ENCODE measurements at places on chromosomes 16 and 17.
A peak's percentile ranks its signal among the peaks of the same experiment; 100 is the strongest.

DNA sequence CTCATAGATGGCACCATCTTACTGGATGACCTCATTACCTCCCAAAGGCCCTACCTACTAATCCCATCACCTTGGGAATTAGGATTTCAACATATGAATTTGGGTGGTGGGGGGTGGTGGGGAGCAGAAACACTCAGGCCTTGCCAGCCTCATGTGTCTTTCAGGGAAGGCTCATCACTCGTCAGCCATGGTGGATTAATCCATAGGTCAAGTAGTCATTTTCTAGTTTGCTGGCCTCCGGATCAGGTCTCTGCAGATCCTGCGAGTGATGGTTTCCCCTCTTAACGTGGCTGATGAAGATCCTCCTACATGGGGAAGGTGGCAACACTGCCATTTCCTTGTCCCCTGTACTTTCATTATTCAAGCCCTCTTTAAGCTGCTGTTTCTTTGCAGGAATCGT, 101.1 kb downstream of the CLEC16A start:
- peaks cover 52% of the 10 kb centered on the region for H3K4me1 ChIP-seq
- no peak for DNase-seq
- H3K27me3 ChIP-seq: no peaks in the 10 kb centered on the region
- H3K27ac ChIP-seq: no peak overlapping the region

DNA sequence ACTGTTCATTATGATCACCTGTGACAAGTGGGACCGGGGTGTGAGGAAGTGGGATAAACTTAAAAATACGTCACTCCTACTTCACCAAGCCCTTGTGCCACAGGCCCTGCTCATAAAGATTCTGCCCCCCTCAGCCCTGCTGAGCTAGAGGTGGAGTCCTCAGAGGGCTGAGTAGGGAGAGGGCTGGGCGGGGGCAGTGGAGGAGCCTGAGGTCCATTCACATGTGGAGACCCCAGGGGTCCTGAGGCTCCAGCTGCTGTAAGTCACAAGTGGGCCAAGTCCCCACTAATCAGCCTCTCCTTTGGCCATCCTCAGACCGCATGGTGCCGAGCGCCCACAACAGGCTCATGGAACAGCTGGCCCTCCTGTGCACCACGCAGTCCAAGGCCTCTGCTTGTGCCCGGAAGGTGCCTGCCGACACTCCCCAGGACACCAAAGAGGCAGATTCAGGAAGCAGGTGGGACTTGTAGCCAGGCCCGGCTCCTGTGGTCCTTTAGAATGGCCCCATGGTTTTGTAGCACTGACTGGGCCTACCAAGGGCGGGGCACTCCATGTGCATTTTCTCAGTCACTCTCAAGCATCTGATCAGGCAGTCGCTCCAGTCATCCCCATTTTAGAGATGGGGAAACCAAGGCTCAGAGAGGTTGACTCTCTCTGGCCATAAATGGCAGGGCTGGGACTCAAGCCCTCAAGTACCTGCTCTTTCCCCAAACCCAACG, 10.4 kb downstream of the DNAAF8 start:
- H3K4me1 ChIP-seq: peaks cover 27% of the 10 kb centered on the region
- H3K4me3 ChIP-seq: no peak overlapping the region
- peaks cover 19% of the 10 kb centered on the region for H3K27me3 ChIP-seq
- H3K36me3 ChIP-seq: no peaks in the 10 kb centered on the region
- no peak for DNase-seq
- H3K27ac ChIP-seq: no peak overlapping the region

DNA sequence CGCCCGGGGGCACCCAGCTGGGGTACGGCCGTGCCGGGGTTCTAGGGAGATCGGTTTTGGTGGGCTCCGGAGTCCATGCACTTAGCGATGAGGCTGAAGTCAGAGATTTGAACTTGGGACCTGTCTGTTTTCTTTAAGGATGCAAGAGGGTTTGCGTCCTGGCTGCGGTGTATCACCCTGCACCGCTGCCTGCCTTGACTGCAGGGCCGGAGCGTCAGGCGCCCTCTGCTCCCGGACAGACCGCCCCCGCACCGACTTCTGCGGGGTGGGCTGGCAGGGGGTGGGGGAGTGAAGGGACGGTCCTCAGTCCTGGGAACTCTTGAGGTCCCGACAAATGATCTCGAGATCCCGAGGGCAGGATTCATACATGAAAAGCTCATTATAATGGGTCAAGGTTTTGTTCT, 701 bp downstream of the PDP2 start:
- peaks cover 46% of the 10 kb centered on the region for H3K4me1 ChIP-seq
- H3K4me3 ChIP-seq: peak overlapping the region; percentile 99
- H3K27me3 ChIP-seq: peaks cover 6% of the 10 kb centered on the region
- no peak overlapping the region for H3K27ac ChIP-seq

DNA sequence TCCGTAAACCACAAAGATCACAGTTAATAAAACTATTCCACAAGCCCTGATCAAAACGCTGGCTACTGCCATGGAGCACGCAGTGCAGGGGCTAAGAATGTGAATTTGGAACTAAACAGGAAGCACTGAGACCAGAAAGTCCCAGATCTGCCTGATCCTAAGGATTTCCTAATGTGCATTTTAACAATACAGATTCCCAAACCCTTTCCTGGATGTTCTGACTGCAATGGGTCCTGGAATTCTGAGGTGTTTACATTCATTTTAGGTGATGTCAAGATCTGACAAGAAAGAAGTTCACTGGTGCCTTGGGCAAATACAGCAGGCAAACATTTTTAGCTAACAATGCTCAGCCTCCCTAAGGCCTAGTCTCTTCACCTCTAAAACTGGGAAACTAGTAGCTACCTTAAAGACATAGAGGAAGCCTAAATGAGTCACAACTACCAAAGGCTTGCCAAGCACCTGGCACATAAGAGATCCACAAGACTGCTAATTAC, 10.3 kb downstream of the NSMCE1 start:
- no peak overlapping the region for H3K4me3 ChIP-seq
- peaks cover 71% of the 10 kb centered on the region for H3K4me1 ChIP-seq
- no peak overlapping the region for H3K27ac ChIP-seq
- peaks cover 68% of the 10 kb centered on the region for H3K36me3 ChIP-seq
- no peaks in the 10 kb centered on the region for H3K27me3 ChIP-seq

- peaks cover 61% of the 10 kb centered on the region for H3K36me3 ChIP-seq
- no peak overlapping the region for H3K27ac ChIP-seq
- H3K4me1 ChIP-seq: peaks cover 38% of the 10 kb centered on the region
- no peaks in the 10 kb centered on the region for H3K27me3 ChIP-seq
- no peak for DNase-seq
Measured at GRCh38 chr17:49730078-49730784, 22.5 kb upstream of the SLC35B1 start.

DNA sequence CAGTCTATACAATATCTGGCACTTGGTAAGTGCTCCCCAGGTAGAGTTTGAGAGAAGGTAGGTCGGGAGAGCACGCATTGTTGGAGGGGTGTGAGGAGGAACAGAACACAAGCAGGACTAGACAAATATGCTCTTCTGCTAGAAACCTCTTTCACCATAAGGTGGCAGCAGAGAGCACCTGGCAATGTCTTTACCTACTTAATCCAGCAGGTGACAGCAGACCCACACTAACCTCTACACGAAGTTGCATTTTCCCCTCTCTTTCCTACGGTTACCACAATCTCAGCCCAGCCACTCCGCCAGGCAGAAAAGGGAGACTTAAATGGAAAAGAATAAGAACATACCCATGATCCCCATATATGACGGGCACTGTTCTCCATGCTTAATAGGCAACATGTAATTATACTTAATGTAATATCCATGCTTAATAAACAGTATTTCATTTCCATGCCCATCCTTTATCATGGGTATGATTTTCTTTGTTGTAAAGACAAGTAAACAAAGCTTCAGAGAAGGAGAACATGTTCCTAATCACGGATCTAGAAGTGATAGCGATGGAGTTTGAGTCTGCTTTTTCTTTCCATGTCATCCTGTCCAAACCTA, 55.1 kb upstream of the CCL2 start:
- no peak overlapping the region for H3K27ac ChIP-seq
- peak; percentile 77 for DNase-seq
- no peak overlapping the region for H3K4me3 ChIP-seq
- no peaks in the 10 kb centered on the region for H3K4me1 ChIP-seq

GRCh38 chr17:46962374-46962790, 16.7 kb downstream of the RPRML start:
- no peaks in the 10 kb centered on the region for H3K36me3 ChIP-seq
- no peak for DNase-seq
- H3K4me1 ChIP-seq: peaks cover 6% of the 10 kb centered on the region
- no peak overlapping the region for H3K4me3 ChIP-seq
- H3K27ac ChIP-seq: no peak overlapping the region

DNA sequence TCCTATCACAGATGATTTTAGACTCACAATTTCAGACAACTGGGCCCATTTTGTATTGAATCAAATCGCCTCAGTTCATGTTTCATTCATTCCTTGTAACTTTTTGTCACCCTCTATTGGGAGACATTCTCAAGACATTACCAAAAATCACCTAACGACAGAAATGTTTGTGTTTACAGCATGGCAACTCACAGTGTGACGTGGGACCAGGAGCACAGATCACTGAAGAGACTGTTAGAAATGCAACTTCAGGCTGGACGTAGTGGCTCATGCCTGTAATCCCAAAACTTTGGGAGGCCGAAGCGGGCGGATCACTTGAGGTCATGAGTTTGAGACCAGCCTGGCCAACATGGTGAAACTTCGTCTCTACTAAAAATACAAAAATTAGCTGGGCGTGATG, 249.6 kb downstream of the NTN1 start:
- DNase-seq: no peak
- H3K27ac ChIP-seq: no peak overlapping the region
- peaks cover 6% of the 10 kb centered on the region for H3K4me1 ChIP-seq
- H3K36me3 ChIP-seq: no peaks in the 10 kb centered on the region
- no peak overlapping the region for H3K4me3 ChIP-seq

DNA sequence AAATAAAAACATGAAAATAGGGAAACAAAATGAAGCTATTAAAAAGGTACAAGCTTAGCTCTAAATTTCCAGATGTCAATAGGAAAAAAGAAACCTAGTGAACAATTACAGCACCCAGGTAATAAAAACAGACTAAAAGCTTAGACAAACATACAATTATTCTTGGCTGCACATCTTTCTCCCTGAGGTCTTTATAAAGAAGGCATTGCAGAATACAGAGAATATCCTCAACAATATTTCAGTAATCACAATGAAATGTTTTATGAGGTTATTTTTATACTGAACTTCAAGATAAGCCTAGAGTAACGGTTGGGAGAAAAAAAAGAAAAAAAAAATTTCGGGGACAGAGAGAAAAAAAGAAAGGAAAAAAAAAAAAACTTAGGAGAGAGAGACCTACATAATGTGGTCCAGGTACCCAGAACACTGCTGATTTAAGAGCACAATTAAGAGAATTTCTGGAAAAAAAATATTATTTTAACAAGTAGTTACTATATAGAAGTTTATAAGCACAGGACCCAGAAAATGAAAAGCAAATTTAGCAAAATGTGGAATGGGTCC, 26.5 kb downstream of the KANSL1 start:
- peaks cover 60% of the 10 kb centered on the region for H3K4me1 ChIP-seq
- no peaks in the 10 kb centered on the region for H3K27me3 ChIP-seq
- DNase-seq: no peak

DNA sequence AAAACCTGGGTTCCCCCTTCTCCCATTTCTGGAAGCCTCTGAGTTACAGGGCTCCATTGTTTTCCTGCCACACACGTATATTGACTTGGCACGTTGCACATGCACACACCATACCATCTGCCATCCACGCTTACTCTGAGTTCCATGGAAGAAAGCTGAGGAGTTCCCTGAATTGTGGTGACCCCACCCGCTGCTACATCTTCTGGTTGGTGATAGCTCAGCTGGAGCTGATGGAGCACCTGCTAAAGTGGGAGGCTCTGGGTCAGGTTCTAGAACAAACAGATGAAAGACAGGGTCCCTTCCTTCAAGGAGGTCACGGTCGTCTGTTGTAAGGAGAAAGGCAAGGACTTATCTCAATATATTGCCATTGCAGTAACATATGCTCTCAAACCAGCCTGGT, 41.1 kb downstream of the TMEM11 start:
- H3K27ac ChIP-seq: no peak overlapping the region
- H3K27me3 ChIP-seq: no peaks in the 10 kb centered on the region
- H3K4me1 ChIP-seq: peaks cover 8% of the 10 kb centered on the region
- no peak for DNase-seq

GRCh38 chr17:42251115-42251514, 25.1 kb downstream of the STAT5B start:
- no peak for DNase-seq
- H3K4me3 ChIP-seq: no peak overlapping the region
- H3K27me3 ChIP-seq: no peaks in the 10 kb centered on the region
- H3K4me1 ChIP-seq: peaks cover 68% of the 10 kb centered on the region
- H3K36me3 ChIP-seq: peaks cover 23% of the 10 kb centered on the region
- H3K27ac ChIP-seq: no peak overlapping the region

DNA sequence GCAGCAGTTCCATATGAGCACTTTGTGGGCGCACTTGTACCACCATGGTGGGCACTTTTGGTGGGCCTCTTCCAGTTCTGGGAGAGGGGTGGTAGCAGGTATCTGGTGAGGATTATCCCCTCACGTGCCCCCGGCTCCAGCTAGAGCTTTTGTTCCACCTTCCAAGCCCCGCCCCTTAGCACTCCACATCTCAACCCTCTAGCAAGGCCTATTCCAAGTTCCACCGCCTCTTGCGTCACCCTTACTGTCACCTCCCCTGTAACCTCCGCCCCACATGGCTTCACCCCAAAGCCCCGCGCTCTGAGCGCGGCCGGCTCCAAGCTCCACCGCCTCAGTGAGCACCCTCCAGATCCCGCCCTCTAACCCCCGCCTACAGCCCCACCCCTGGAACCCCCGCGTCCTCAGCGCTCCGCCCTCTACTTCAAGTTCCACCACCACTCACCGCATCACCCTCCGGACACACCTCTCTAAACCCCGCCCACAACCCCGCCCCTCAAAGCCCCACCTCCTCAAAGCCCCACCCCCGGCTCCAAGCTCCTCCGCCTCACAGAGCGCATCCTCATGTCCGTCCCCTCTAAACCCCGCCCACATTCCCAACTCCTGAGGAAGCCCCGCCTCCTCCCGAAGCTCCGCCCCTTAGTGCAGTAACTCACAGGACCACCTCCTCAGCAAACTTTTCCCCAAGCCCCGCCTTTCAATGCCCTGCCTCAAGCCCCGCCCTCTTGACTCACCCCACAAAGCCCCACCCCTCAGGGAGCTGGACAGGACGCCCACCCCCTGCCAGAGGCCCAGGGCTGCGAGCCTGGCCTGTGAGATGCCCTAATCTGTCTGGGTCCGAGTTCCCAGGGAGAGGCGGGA, 11.1 kb downstream of the SCN4A start:
- peaks cover 28% of the 10 kb centered on the region for H3K27me3 ChIP-seq
- H3K4me3 ChIP-seq: no peak overlapping the region
- peak; percentile 53 for DNase-seq
- H3K4me1 ChIP-seq: peaks cover 6% of the 10 kb centered on the region
- H3K36me3 ChIP-seq: no peaks in the 10 kb centered on the region

Measured in activated naive CD4-positive, alpha-beta T cell treated with anti-CD3 and anti-CD28 coated beads, Interleukin-2, amount 10 ng/mL, durations not matched to agents 7 days and 5 days (primary cell).